Urothelium cell line (cell line): ENCODE measurements at places on chromosomes 2 and 18.
A peak's percentile ranks its signal among the peaks of the same experiment; 100 is the strongest.

DNA sequence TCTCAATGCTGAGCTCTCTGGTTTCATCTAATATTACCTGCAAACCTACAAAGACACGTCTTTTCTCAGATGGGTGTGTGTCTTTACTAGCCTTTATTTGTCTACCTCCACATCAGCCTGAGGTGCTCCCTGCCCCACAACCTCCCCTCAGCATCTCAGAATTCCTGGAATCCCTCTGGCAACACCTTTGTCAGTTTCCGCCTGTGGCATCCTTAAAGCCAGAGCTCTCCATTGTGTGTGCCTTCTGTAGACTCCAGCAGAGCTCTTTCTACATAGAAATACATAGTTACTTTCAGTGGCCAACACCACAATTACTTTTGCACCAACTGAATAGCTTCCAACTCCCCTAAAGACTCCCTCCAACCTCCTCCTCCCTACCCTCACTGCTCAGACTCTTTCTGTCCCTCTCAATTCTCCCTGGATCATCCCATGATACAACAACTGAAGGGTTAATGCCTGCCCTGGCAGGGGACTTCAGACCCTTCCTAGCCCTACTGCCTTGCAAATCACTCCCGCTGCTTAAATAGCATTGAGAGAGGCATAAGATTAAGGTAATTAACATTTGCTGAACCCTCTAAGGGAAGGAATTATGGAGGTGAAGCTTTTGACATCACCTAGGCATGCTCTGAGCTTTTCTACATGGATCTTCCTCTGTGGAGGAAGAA is 39.6 kb upstream of the RMDN2 start:
- no peak for DNase-seq

DNA sequence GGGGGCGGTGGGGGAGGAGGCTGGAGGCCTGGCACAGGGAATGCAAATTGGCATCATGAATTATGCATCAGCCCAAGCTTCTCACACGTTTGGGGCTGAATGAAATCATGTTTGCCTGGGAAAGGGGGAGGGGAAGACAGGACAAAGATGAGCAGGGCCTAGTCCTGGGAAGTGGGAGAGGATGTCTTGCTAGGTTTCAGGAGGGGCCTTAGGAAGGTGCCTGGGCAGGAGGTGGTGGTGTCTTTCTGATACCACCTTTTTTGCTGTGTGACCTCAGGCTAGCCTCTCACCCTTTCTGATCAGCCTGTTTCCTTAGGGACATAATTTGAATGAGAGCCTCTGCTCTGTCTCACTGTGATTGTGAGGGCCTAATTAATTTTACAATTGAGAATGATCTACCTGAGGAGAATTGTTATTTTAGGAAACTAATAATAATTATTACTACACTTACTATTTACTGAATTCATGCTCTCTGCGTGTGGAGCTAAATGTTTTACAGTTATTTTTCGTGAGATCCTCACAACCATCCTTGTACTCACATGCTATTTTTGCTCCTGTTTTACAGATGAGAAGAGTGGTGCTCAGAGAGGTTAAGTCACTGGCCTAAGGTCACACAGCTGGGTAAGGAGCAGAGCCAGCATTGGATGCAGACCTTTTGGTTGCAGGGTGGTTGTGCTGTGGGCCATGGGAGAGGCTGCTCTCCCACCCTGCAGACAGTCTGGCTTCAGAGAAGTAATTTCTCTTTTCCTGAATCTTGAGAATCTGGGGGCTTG is 39.6 kb downstream of the INHBB start:
- DNase-seq, result no peak

DNA sequence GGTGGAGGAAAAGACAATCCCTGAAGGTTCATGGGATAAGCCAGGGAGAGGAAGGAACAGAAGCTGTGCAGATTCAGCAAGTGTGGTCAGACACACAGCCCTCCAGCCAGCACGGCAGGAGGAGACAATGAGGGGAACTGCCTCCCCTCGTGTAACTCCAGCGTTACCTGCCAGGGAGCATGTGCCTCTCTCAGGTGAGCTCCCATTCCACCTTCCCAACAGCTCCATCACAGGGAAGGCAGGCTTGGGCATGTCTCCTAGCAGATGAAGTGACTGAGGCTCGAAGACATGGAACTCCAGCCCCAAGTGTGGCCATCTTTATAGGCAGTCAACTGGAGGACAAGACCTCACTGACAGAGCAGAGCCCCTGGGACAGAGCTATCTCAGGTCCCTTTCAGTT is 47.4 kb downstream of the ZBTB7C start:
- no peak for DNase-seq

- no peak for DNase-seq
These were observed 165.2 kb downstream of the DYSF start for GRCh38 chr2:71618327-71619113.

- DNase-seq, result no peak
These were observed 16.1 kb downstream of the WIPF1 start for GRCh38 chr2:174581491-174581890.

DNA sequence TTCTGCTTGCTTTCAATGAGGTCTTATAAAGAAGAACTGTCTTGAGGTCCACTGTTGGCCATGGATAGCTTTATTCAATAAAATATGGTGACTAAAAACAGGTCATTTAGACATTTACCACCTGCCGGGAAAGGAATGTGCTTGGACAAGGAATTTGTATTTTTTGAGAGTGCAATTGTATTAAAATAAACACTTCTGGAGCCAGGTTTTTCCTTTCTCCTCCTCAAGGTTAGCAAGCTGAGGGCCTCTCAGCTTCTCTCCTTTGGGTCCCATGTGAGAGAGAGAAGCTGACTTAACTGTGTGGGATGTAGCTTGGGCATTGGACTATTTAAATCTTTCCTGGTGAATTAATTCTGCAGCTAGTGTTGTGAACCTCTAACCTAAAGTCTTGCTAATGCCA is 321.0 kb downstream of the MEIS1 start:
- no peak for DNase-seq

DNA sequence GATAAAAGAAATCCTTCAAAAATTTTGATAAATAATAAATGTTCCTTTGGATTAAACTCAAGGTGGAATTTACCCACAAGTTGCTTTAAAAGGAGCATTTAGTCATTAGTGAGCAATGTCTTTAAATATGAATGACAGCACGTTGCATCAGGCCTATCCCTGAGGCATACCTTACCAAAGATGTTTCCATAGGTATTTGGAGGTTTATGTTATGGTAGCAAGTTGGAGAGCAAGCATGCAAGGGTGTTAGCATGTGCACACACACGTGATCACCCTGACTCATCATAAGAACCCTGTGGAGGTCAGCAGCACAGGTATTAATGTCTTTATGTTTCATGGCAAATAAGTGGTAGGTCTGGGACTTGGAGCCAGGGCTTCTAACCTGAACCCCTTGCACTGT is 159.9 kb downstream of the ACTR3 start:
- no peak for DNase-seq

DNA sequence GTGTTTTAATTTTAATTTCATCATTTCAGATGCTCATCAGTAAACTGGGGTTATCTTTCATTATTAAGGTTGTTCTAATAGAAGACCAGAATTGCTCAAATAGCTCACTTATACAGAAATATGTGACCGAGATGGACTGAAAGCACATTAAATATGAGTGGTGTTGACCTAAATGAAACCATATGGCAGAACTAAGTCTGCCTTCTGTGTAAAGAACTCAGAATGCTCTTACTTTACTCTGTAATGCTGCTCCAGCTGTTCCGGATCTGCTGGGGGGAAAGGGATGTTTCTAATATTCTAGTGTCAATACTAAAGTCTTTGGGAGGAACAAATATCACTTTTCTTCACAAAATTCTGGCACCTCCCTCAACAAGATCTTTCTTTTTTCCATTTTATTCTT is 131.0 kb downstream of the DPP4 start:
- DNase-seq, result no peak

DNA sequence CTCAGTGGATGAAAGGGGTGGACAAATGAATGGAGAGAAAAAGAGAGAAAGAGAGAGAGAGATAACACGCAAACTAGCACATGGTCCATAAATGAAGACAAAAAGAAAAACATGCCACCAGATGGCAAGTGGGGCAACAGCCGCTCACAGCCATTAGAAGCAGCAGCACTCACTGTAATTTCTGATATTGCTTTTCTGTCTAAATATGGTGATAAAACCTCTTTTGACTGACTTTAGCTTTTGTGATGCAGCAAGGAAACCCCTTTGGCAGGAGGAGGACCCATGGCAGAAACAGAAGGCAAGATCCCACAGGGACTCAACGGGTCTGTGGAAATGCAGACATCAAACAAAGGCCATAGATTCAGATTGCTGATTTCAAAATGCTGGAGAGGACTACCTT is 88.0 kb upstream of the CDH20 start:
- no peak for DNase-seq

- DNase-seq, result no peak
These were observed 81.4 kb downstream of the MTCL1 start for GRCh38 chr18:8786483-8787370.

GRCh38 chr2:181172676-181173075 is 192.3 kb downstream of the UBE2E3 start:
- no peak for DNase-seq

- DNase-seq, result no peak
These were observed 5.2 kb upstream of the NAGK start for GRCh38 chr2:71063216-71063615.

DNA sequence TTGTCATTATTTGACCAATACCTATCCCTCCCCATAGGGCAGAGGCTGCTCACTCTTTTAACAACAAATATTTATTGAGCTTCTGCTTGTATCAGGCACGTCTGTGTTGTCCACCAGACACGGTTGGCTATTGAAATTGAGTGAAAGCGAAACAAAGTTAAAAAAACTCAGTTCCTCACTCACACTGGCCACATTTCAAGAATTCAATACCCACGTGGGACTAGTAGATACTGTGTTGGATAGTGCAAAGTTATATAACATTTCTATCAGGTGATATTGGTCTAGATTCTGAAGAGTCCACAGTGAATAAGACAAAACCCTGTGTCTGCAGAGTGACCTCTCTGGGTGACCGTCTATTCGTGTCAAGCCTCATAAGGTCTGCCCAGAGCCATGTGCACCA is 43.9 kb upstream of the GALR1 start:
- DNase-seq, result no peak

GRCh38 chr18:29928081-29928480 is 1114.5 kb downstream of the DSC3 start:
- DNase-seq, result no peak

DNA sequence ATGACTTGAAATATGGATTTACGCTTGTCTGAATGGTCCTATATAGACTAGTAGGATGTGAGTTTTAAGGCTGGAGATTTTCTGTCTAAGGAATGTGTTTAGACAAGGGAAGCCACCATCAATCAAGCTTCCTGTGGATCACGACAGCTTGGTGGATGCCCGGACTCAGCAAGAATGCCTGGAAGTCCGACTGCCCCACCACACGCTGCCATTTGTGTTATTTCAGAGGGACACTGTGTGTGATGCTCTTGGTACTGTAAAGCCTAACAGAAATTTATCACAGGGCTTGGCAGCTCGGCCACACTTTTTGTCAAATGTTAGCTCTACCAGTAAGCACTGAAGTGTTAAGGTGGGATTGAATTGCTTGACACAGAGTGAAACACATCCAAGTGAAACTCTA is 127.1 kb upstream of the CDH7 start:
- DNase-seq, result no peak

GRCh38 chr2:238582159-238582558 is 155.4 kb downstream of the ASB1 start:
- no peak for DNase-seq

- DNase-seq, result peak; percentile 46
These were observed 82.8 kb downstream of the GLI2 start for GRCh38 chr2:120818441-120818920.

DNA sequence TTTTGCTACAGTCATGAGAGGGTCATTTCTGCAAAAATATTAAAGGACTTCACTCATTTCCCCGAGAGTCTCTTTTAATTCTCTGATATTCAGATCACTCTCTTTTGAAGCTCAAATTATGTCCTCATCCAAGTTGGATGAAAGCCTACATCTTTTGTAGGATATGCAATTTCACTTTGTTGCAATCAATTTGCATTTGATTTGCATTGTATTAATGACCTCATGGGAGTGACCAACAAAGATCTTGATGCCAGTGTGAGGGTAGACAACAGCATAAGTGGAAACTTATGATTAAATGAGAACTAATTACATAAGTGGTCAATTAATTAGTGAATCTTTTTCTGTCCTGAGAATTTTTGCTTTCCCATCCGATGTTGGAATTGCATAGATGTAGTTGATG is 60.3 kb upstream of the UPP2 start:
- no peak for DNase-seq

DNA sequence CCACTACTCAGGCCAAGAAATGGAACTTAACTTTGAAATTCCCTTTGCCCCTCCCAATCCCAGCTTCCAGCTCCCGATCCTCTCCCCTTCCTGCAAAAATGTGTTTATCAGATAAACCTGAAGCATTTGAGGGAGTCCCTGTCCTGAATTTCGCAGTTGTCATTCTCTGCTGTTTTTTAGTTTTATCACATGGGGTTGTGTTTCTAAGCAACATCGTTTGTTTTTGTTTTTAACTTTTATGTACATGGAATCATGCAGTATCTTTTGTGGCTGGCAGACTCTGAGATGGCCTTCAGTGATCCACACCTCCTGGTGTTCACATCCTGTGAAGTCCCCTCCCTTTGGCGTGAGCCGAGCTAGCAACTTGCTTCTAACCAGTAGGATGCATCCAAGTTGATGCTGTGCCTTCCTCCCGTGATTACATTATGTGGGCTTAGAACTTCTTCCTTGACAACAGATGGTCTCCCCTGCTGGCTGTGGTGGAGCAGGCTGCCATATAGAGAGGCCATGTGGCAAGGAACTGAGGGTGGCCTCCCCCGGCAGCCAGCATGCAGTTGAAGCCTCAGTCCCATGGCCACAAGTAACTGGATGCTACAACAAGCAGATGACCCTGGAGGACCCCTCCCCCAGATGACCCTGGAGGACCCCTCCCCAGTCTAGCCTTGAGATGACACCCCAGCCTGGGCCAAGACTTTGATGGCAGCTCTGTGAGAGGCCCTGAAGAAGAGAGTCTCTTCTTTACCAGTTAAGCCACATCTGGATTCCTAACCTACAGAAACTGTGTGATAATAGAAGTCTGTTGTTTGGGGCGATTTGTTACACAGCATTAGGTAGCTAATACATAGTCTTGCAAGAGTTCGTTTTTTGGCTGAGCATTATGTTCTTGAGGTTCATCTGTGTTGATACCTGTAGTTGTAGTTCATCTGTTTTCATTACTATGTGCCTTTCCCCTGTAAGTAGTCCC is 27.7 kb downstream of the SH3BP4 start:
- DNase-seq, result no peak

- no peak for DNase-seq
These were observed 82.6 kb downstream of the IKZF2 start for GRCh38 chr2:213068676-213069359.

- no peak for DNase-seq
These were observed 11.0 kb upstream of the NBEAL1 start for GRCh38 chr2:203003716-203004115.

DNA sequence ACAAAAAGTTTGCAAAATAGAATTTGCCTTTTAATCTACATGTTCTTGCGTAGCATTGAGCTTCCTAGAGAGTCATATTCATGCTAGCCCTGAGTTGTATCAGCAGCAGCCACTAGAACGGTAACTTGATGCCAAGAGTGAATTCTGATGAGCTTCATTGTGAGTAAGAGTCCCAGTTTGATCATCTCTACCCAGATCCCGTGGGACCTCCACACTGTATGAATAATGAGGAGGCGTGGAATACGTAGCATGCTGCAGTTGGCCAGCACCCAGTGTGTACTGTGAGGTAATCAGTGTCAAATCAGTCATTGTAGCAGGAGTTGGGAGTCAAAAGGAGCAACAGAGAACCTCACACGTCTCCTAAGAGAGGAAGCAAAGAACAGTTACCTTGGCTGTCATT is 197.9 kb downstream of the NEDD4L start:
- DNase-seq, result no peak

- no peak for DNase-seq
These were observed 224.5 kb upstream of the SPOPL start for GRCh38 chr2:138277062-138277461.

GRCh38 chr2:48452108-48452507 is 77.8 kb upstream of the STON1 start:
- DNase-seq, result no peak
